ENCODE measurements at places on chromosomes 6 and 20.

DNA sequence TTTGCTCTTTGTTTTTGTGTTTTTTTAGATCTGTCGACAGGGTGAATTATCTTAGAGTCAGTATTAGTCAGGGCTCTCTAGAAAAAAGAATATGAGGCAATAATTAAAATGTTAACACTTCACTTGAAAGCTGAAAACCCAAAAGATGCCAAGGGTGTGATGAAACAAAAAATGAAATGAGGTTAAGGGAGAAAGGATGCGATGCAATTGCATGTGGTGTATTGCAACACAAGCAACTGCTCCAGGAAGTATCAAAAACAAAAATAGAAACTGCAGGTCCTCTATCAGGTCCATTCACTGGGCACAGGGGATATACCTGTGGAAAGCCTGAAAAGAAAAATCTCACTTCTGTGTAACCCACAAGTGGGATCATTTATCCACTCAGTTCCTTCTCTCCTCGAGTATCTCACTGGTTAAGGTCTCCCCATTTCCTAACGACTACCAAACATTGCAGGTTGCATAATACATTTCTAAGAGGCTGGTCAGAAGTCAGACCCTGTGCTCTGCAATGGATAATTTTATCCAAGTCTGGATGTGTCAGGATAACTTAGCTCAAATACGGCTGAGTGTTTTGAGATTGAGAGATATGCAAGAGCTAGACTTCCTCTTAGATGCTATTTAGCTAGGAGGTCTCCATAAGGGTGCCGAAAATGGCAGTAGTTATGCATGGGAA, 257.7 kb upstream of the GJE1 start:
- DNase-seq: no peak

GRCh38 chr6:42689371-42689770, 33.0 kb downstream of the PRPH2 start:
- DNase-seq: no peak

DNA sequence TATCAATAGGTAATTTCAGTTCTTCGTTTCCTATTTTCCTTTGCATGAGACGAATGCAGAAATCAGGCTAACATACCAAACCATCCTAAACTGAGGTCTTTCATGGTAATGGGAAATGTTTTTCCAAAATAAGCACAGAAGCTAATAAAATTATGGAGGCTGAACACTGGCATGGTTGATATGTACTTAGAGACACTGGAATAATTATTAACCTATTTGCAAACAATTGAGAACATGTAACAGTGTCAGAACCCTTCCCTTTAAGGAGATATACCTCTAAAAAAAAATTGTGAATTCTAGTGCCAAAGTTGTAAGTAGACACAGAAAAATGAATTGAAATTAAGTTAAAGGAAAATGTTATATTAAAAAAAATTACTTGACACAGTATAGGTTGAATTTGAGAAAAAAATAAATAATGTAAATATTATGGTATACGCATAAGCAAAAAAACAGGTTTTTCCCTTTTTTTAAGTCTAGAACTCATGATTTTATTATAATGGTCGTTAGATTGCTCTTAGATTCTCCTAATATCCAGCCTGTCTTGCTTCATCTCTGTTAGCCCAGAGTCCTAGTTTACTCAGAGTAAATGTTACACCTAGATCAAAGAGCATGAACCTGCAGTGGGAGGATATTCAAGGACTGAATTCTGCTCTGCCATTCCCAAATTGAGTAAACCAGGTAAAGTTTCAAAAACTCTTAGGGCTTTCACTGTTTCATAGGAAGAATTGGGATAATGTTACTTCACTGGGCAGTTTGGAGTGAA, 1.7 kb downstream of the SLC17A2 start:
- no peak for DNase-seq

DNA sequence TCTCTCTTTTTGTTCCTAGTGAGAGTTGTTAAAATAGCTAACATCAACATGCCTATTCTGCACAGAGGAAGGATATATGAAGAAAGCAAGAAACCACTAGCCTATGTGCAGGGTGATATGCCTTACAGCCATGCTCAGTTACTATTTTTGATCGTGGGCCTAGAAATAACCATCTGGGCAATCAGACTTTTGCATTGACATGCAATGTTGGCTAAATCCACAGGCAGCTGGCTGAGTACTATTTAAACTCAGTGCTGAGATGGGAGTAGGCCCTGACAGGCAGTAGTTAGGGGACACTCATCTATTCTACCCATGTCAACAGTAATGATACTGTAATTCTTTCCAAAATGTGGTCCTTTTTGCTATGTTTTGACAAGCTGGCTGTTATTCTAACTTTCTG, 89.6 kb downstream of the HDGFL1 start:
- DNase-seq: no peak

DNA sequence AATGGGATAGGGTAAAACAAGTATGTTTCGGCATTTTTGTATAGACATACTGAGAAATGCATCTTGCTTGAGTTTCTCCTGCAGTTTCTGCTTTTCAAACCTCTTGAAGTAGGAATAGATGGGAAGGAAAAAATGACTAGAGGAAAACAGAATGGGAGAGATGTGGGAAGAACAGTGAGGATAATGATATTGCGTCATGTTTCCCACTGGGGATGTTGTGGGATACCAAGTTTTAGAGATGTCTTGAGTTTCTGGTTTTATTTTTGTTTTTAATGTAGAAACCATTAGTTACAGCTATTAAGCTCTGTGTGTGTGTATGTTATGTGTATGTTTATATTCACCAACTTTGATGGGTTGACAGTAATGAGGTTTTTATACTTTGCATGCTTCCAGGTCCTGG, 24.6 kb downstream of the POLH start:
- DNase-seq: no peak

Data from T-helper 2 cell (primary cell).